ENCODE measurements at places on chromosomes 2 and 18.
A peak's percentile ranks its signal among the peaks of the same experiment; 100 is the strongest.

DNA sequence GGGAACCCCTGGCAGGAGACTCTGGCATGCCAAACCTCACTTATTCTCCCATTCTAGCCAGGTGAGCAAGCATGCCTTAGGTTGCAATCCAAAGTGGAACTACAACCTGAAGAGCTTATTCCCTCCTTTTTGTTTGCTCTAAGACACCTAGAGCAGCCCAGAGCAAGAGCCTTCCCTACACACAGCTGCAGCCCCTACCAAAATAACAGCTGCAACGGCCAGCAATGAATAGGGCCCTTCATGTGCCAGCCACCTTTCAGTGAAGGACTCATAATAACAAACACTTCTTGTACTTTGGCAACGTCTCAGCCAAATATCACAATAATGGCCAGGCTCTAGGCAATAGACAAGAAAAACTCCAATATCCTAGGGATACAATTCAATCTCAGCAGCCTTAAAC lies 178.7 kb downstream of the ALK start:
- no peak for DNase-seq
- no peaks in the 10 kb centered on the region for H3K4me1 ChIP-seq
- H3K36me3 ChIP-seq, result no peaks in the 10 kb centered on the region
- no peak overlapping the region for H3K4me3 ChIP-seq
- H3K27me3 ChIP-seq, result peaks cover 17% of the 10 kb centered on the region
- H3K27ac ChIP-seq, result no peak overlapping the region

DNA sequence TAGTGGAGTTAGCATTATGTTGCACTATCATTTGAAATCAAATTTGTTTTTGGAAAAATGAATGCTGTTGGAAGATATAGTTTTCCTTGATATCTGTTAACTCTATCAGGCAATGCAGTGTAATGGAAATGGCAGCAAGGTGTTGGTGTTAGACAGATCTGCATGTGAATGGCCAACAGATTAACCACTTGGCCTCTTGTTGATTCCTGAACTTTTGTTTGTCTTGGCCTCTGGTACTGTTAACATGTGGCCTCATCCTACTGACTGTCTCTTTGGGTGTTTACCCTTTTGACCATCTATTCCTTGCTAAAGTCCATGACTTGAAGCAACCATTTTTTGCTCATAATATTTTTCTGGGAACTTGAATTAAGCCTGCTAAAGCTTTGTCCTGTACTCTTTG lies 110.2 kb upstream of the CDH2 start:
- no peaks in the 10 kb centered on the region for H3K27me3 ChIP-seq
- no peak overlapping the region for H3K27ac ChIP-seq
- H3K36me3 ChIP-seq, result no peaks in the 10 kb centered on the region
- DNase-seq, result no peak
- H3K4me1 ChIP-seq, result no peaks in the 10 kb centered on the region

GRCh38 chr18:72826736-72827135 lies 41.1 kb downstream of the NETO1 start:
- H3K4me3 ChIP-seq, result no peak overlapping the region
- H3K4me1 ChIP-seq, result no peaks in the 10 kb centered on the region

DNA sequence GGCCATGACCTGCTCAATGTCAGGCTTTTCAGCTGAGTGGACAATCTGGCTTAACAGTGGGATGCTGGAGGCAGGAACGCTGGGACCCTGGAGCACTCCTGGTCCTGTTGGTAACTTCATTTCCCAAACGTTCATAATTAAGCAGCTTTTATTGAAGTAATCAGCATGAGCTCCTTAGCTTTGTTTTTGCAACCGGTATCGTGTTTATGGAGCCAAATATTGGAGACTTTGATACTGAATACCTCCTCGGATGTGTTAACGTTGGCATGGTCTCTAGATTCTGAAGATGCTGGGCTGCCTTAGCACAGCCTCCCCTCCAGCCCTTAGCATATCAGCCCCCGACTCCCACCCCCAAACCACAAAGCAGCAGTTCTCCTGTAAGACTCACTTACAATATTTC lies 60.7 kb downstream of the OSR1 start:
- no peak for DNase-seq
- H3K27ac ChIP-seq, result no peak overlapping the region
- H3K4me1 ChIP-seq, result no peaks in the 10 kb centered on the region
- H3K27me3 ChIP-seq, result no peaks in the 10 kb centered on the region
- H3K36me3 ChIP-seq, result no peaks in the 10 kb centered on the region

GRCh38 chr2:99865818-99866676 lies 276.3 kb downstream of the AFF3 start:
- no peak overlapping the region for H3K27ac ChIP-seq
- peaks cover 14% of the 10 kb centered on the region for H3K27me3 ChIP-seq
- no peaks in the 10 kb centered on the region for H3K36me3 ChIP-seq

- H3K27me3 ChIP-seq, result no peaks in the 10 kb centered on the region
- H3K27ac ChIP-seq, result no peak overlapping the region
- no peaks in the 10 kb centered on the region for H3K4me1 ChIP-seq
- no peak overlapping the region for H3K4me3 ChIP-seq
- peaks cover 5% of the 10 kb centered on the region for H3K36me3 ChIP-seq
Observed at GRCh38 chr2:135225781-135226180, 173.7 kb downstream of the RAB3GAP1 start.

DNA sequence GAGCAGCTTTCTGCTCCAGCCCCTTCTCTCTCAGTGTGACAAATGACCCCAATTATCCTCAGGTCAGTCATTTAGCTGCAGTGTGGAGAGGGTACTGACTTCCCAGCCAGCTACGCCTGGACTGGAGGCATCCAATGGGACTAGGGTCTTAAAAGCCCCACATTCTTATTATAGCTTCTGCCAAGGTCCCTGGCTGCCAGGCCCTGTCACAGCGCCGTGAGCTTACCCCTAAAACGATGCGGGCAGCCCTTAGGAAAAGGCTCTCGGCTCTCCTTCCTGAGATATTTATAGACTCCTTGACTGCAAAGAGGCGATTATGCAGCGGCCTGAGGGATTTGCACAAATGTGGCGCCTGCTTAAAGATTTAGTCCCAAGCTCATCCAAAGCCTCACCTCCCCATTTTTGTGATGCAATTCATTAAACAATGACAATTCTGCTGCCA lies 69.2 kb upstream of the EDAR start:
- no peaks in the 10 kb centered on the region for H3K36me3 ChIP-seq
- DNase-seq, result no peak

- H3K36me3 ChIP-seq, result peaks cover 13% of the 10 kb centered on the region
- H3K27me3 ChIP-seq, result peaks cover 28% of the 10 kb centered on the region
- no peak overlapping the region for H3K27ac ChIP-seq
- DNase-seq, result no peak
- H3K4me1 ChIP-seq, result peaks cover 11% of the 10 kb centered on the region
Observed at GRCh38 chr2:231009236-231009919, 13.5 kb downstream of the SPATA3 start.

DNA sequence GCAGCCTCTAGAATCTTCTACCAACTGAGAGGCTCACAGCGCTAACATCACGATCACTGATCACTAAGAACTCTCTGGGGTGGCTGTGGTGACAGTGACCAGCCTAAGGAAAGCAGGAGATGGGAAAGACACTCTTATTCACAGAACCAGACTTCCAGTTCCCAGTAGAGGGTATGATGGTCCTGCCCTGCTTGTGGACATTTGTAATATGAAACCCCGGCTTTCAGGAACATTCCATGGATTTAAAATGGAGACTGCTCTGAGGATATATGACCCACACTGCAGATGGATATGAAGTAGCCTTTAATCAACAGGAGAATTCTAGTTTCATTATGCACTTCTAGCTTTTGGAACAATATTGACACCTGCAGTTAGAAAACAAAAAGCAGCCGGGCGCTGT lies 131.8 kb downstream of the AFF3 start:
- peaks cover 5% of the 10 kb centered on the region for H3K27me3 ChIP-seq
- no peaks in the 10 kb centered on the region for H3K36me3 ChIP-seq
- no peak overlapping the region for H3K27ac ChIP-seq

GRCh38 chr2:43576981-43577892 lies 18.6 kb downstream of the THADA start:
- H3K4me1 ChIP-seq, result no peaks in the 10 kb centered on the region
- DNase-seq, result no peak
- H3K4me3 ChIP-seq, result no peak overlapping the region
- H3K36me3 ChIP-seq, result peaks cover 22% of the 10 kb centered on the region
- no peak overlapping the region for H3K27ac ChIP-seq

- no peaks in the 10 kb centered on the region for H3K27me3 ChIP-seq
- H3K27ac ChIP-seq, result no peak overlapping the region
- DNase-seq, result no peak
- peaks cover 8% of the 10 kb centered on the region for H3K4me1 ChIP-seq
Observed at GRCh38 chr18:13672657-13673056, 53.7 kb downstream of the FAM210A start.

DNA sequence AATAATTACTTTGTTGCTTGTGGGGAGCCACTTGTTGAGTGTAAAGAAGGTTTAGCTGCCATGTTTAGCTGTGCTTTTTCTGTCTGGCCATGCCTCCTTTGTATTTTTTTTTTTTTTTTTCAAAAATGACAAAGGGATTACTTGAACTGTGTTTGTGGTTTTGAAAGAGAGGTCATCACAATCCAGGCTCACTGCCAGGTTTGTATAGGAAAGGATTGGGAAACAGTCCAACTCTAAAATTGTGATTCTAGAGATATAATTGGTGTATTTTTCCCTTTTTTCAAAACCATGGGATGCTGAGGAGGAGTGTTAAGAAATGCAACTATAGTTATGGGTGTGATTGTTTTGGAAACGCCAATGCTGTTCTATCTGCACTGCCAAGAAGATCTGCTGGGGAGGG lies 4.3 kb downstream of the ITPRIPL1 start:
- no peak overlapping the region for H3K27ac ChIP-seq
- DNase-seq, result no peak
- H3K27me3 ChIP-seq, result no peaks in the 10 kb centered on the region
- peaks cover 41% of the 10 kb centered on the region for H3K4me1 ChIP-seq

DNA sequence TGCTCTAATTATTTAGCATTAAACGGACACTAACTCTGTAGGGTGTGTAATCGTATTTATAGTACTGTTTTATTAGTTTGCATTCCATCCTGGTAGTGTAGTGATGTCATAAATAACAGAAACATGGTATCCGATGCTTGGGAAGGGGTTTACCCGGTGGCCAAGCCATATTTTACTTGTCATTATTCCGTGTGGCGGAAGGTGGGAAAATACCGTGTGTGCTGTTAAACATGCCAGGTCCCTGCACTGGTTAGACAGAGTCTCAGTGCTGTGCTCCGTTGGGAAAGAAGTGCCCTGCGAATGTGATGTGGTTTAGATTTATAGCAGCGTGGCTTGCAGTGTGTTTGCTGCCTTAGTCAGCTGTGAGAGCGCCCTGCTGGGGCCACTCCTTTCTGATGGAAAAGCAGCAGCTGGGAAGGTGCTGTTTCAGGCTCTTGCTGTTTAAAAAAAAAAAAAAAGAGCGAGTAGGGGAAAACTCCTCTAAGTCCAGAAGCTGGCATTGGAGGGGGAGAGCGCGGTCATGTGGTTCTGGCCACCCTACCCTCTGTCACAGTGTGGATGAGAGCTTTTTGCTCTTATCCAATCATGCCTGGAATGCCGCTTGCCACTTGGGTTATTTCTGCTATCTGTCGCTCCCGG lies 211.0 kb downstream of the NEDD4L start:
- no peak for DNase-seq
- no peaks in the 10 kb centered on the region for H3K36me3 ChIP-seq
- no peak overlapping the region for H3K27ac ChIP-seq
- H3K4me1 ChIP-seq, result no peaks in the 10 kb centered on the region
- no peaks in the 10 kb centered on the region for H3K27me3 ChIP-seq

- no peak for DNase-seq
- H3K36me3 ChIP-seq, result peaks cover 5% of the 10 kb centered on the region
- peak overlapping the region; percentile 93 for H3K4me3 ChIP-seq
- peaks cover 63% of the 10 kb centered on the region for H3K4me1 ChIP-seq
- H3K27ac ChIP-seq, result peak overlapping the region; percentile 78
Observed at GRCh38 chr18:79681484-79682387, 2.1 kb downstream of the CTDP1 start.

DNA sequence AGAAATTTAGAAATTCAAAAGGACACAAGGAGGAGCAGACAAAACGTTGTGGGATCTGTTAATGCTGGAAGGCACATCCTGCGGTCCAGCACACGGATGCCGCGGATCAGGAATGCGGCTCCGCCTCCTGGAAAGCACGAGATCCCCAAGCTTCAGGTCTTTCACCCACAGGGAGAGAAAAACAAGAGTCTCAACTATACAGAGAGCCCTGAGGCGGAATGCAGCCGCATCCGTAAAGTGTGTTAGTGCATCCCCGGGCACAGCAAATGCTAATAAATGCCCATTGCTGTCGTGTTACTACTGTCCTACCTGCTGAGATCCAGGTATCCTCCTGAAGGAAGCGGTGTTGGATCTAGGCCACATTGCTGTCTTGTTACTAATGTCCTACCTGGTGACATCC lies 303.9 kb downstream of the EIPR1 start:
- H3K27me3 ChIP-seq, result peaks cover 2% of the 10 kb centered on the region
- DNase-seq, result no peak
- no peak overlapping the region for H3K4me3 ChIP-seq
- H3K27ac ChIP-seq, result no peak overlapping the region
- H3K4me1 ChIP-seq, result no peaks in the 10 kb centered on the region
- H3K36me3 ChIP-seq, result no peaks in the 10 kb centered on the region

GRCh38 chr2:148754864-148755263 lies 110.3 kb downstream of the EPC2 start:
- no peak overlapping the region for H3K4me3 ChIP-seq
- no peaks in the 10 kb centered on the region for H3K27me3 ChIP-seq
- no peak for DNase-seq
- peaks cover 10% of the 10 kb centered on the region for H3K4me1 ChIP-seq
- H3K36me3 ChIP-seq, result peaks cover 5% of the 10 kb centered on the region

DNA sequence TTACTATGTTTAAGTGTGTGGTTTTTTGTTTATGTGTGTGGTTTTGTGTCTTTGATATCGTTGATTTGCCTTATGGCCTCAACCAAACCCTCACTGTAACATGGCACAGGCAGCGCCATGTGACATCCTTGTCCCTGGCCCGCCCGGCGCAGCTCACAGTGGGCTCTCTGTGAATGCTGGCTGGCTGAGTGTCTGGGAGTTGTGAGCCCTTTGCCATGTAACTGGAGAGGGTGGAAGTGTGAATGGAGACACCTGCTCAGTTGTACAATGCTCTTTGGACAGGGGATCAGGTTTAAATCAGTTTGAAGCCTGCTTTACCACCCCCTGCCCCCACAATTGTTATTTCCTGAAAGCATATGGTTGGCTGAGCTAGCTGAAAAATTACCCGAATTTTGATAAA lies 41.8 kb downstream of the TCF7L1 start:
- no peak for DNase-seq
- H3K4me3 ChIP-seq, result no peak overlapping the region
- peaks cover 12% of the 10 kb centered on the region for H3K4me1 ChIP-seq
- no peaks in the 10 kb centered on the region for H3K36me3 ChIP-seq

DNA sequence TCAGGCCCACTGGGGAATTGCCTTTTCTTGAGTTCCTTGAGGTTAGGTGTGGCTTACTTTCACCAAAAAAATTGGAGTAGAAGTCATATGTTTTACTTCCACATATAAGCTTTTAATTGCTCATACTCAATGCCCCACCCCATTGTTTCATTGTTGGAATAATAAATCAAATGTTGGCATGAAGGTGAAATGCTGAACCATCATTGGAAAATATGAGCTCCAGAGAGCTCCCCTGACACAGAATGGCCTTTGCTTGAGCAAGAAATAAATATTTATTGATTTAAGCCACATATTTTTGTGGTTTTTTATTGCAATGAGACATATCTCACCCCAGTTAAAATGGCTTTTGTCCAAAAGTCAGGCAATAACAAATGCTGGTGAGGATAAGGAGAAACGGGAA lies 167.3 kb upstream of the SRD5A2 start:
- no peak overlapping the region for H3K27ac ChIP-seq
- H3K36me3 ChIP-seq, result peaks cover 14% of the 10 kb centered on the region
- no peaks in the 10 kb centered on the region for H3K4me1 ChIP-seq
- no peak overlapping the region for H3K4me3 ChIP-seq
- H3K27me3 ChIP-seq, result peaks cover 42% of the 10 kb centered on the region
